Esophagus mucosa (tissue), 1 donor: ENCODE measurements at places on chromosomes 7 and 10. TPM values are rescaled to one million over a fixed set of nuclear protein-coding genes. Genes with fewer than 3 reads are reported as not detected.

- ATAC-seq: no peak
These were observed 33.4 kb upstream of the BMPR1A start for GRCh38 chr10:86723009-86723408.

GRCh38 chr7:21884496-21884895, 61.2 kb downstream of the CDCA7L start:
- ATAC-seq: peak; percentile 69

DNA sequence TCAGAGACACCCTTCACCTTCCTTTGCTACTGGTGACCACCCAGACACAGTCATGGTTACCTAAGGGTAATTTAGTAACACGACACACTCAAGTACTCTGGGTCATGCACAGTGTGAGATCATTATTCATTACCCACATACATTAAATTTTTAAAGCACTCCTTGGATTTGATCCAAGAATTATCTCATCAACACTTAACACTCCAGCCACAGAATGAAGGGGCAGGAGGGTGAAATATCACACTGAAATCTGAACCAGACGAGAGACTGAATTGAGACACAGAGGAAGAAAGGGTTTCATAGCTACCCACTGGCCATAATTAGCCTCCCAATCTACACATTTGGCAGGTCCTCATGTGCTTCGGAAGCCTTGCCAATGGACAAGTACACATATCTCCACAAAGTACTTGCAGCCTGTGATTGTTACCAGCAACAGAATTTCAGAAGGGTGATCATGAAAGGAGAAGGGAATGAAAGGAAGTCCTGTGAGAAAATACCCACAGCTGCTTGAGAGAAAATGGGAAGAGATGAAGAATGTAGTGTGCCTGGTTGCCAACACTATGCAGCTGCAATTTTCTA, 189.3 kb downstream of the POLR1F start:
- ATAC-seq: no peak

DNA sequence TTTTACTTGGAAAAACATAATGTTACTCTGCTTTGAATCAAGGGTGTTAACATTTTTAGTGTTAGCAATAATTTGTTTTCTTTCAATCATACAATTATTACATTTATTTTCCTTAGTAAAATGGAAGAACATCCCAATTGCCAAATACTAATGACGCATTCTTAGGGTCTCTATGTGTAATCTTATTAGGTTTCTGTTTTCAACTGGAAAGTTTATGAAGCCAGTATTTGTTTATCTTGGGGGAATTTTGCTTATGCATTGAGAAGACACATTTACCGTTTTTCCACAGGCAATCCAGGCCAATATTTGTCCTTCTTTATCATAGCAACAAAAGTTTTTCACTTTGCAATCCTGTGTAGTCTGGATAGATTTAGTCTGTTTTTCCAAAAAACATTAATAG, 134.5 kb downstream of the CPED1 start:
- no peak for ATAC-seq

DNA sequence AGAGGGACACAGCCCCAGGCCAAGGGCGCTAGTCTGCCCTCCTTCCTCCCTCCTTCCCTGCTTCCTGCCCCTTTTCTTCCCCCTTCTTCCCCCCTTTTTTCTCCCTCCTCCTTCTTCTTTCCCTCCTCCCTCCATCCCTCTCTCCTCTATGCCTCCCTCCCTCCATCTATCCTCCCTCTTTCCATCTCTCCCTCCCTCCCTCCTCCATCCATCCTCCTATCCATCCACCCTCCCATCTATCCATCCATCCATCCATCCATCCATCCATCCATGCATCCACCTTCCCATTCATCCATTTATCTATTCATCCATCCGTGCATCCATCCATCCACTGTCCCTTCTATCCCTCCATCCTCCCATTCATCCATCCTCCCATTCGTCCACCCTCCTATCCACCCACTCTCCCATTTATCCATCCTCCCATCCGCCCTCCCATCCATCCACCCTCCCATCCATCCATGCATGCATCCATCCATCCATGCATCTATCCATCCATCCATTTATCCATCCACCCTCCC, 24.1 kb upstream of the PSMG3 start:
- ATAC-seq: no peak

DNA sequence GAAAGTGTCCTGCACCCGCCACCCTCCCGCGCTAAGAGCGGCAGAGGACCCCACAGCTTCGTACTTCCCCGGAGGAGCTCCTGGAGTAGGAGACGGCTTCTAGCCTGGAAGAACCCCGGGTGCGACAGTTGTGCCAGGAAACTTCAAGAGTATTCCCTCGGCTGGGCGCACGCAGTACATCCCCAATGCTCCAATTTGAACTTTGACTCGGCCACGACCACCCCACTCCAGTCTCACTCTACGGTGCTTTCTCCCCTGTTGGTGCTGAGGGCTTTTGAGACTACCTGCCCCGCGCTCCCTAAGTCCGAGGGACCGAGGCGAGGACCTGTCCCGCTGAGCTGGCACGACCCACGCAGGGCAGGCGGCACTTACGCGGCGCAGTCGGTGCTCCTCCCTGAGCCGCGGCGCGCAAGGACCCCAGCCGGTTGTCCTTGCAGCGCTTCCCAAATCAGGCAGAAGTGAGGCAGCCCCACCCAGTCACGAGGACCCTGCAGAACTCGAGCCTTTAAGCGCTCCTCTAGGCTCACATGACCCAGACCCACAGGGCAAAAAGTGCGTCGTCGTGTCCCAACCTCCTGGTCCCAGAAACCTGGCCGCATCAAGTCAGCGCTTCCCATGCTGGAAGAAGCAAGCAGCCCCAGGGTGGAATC, at the start of gene CPVL:
TSS of gene CPVL (minus strand) at position 481 of the 650 bp plus-strand sequence. CDS start 25,476 bp downstream, outside the sequence.
- ATAC-seq: peak; percentile 38

DNA sequence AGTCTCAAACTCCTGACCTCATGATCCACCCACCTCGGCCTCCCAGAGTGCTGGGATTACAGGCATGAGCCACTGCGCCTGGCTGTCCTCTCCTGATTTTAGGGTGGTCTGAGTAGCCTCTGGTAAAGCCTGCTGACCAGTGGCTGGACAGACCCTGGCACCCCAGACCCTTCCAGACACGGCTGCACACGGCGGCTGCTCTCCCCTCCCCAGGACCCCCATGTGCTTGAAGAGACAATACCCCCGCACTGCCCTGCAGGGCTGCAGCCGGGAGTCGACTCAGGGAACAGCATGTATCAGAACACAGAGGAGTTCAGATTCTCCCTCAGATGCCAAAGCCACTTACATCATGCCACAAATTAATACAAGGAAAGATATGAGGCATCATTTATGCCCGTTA, 58.3 kb upstream of the CFAP46 start:
- no peak for ATAC-seq

DNA sequence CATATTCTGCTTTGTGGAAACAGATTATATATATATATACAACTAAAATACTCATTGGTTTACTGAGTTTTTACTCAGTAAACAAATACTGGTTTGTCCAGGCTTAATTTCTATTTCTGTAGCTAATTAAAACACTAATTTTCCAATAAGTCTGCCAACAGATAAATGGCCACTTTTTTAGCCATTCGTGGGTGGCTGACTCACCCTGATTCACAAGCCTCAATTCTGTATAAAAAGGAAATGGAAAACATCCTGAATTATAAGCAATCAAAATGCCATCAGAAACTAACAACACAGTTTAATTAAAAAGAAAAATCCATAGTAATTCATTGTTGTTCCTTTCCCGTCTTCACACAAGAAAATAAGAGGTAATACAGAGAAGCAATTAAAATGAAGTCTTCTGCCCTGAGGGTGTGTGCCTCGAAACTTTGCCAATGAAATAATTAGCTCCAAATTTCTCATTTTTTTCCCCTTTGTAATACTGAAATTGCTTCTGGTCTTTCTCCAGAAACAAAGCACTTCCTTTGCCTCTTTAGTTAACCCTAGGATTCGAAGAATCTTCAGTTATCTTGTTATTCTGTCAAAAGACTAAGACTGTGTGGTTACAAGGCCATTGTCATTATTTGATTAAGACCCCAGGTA, 118.7 kb upstream of the PTN start:
- no peak for ATAC-seq

DNA sequence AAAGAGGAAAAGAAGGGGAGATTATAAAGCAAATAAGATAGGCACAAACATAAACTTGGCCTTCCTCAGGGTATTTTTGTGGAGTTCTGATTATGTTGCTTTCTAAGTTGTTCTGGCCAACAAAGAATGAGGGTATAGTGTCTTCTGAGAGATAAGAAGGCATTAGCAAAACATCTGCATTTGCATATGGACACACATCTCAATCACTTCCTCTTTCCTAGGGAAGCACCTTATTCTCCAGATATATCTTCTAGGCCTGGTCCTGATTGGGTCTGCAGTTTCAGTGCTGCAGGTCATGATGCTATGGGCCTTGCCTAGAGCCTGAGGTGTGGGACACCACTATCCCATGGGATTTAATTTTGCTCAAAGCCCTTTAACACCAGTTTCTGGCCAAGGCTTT, 308.8 kb upstream of the PHYHIPL start:
- ATAC-seq: no peak

GRCh38 chr7:76234931-76235441, 33.3 kb downstream of the SRRM3 start:
- peak; percentile 97 for ATAC-seq

DNA sequence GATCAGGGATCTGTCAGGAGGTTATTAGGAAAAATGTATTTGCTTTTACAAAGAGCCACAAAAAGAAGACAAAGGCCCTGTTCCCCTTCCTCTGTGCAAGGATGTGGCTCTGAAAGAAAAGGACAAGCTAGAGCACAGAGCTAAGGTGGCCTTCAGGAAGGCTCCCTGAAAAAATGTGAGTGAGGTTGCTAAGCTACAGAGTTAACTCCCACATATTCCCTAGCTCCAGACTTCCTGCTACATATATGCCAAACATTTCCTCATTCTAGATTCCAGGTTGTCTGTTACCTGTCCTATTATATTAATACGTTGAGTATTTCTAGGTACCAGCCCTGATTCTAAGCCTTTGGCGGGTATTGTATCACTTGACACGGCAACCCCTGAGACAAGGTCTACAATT, 369.0 kb downstream of the PARD3 start:
- no peak for ATAC-seq

Gene PAX4
- not detected for total RNA-seq

Gene ZKSCAN5
- 3.3 TPM for total RNA-seq

Gene GOLGA7B
- total RNA-seq: 1.4 TPM

Gene PIP
- 0.56 TPM for total RNA-seq

Gene DLG5
- 37.9 TPM for total RNA-seq

Gene PLA2G12B
- not detected for total RNA-seq

Gene PLOD3
- total RNA-seq: 10.6 TPM
